Anterior cingulate cortex (tissue), 58 donors: ENCODE measurements at places on chromosomes 1 and 21.

DNA sequence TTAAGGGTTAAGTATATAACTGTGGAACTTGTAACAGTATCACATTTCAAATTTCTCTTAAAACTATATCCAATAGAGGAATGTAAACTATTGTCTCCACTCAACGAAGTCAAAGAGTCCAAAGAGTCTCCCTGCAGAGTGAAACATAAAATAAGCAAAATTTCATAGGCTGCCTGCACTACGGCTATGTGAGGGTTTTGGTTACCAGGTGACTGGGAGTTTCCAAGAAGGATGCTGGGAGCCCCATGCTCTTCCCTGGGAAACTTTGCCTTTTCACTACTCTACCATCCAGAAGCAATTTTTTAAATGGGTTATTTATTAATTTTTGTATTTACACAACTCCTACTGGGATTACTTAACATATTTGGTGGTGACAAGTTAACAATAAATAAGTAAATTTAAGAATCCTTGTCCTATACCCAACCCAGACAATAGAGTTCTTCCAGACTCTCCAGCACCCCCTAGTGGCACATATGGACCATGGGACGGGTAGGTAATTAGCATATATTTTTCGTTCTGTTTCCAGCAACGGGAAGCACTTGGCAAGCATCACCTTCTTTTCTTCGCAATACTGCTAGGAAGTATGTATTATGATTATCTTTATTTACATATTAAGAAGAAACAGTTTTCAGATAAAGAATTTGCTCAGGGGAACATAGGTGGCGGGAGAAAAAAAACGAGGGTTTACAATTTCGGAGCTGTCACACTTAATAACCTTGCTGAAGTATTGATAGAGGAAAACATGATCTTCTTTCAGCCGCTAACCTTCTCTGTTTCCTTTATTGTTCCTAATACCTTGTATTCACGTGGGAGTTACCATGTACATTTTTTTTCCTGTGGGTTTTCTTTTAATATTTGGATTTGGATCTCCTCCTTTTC, 3.5 kb downstream of the FMO2 start:
- DNase-seq: peak; percentile 1

DNA sequence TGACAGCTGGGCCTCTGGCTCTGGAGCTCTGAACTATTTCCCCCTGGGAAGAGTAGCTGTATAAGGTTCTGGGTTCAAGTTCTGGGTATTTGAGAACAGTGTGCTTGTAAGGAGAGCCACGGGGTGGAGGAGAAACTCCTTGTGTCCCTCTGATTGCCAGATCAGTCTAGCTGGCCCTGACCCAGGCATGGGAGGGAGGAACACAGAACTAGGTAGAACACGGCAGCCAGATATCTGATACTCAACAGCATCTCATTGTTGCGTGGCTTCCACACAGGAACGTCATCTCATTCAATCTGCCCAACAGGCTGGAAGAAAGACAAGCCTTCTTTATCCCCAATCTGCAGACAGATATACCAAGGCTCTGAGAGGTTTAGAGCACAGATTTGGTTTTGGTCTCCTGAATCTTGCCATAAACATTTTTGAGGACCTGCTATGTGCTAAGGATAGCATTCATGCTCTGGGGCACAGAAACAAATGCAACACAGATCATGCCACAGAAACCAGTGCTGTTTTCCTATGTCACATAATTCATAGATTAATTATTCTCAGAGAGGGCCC, 83.8 kb downstream of the PLXNA2 start:
- no peak for DNase-seq

- no peak for DNase-seq
These were observed 17.9 kb upstream of the PADI1 start for GRCh38 chr1:17187051-17187450.

DNA sequence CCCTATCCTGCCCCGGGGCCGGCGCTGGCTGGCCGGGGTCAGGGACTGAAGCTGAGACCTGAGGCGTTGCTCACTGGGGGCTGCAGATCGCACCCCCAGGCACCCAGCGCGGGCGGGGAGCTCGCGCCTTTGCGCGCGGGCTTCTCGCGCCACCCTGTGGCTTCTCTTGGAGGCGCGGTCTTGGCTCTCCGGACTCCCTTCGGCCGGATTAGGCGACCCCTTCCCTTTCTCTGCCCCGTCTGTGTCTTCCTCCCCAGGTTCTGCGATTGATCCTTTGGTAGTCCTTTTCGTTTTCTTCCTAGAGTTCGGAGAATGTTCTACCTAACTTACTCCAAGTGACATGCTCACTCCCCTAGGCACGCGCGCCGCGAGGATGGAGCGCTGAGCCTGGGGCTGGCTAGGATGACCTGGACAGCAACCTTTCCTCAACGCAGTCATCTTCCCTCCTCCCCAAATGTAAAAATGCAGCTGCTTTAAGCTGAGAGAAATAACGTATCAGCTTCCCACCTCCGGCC, 495 bp upstream of the NTRK1 start:
- peak; percentile 17 for DNase-seq

DNA sequence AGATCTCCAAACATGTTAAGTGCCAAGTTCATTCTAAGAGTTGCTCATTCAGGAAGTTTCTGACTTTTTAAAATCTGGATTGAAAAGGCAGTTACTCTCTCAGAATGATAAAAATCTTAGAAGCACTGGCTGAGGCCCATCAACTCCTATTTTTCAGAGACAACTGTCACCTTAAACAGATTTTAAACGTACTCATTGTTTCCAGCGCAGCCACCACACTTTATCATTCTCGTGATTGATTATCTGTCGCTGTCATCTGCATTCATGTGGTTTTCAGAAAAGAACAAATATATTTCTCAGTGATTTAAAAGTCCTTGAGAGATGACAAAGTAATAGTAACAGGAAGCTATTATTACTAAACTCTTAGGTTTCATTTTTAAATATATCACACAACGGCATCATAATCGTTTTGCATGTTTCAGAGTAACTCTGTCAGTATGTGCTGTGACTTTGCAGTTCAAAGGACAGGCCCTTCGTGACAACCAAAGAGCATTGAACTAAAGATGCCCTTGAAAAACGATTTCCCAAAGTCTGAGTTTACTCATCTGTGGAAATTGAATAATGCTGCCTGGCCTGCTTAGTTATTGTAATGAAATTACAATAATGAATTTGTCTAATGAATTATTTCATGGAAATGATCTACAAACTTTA, 14.9 kb upstream of the KCNK1 start:
- DNase-seq: no peak

- no peak for DNase-seq
These were observed 27.3 kb downstream of the RRP1 start for GRCh38 chr21:43816611-43817071.

DNA sequence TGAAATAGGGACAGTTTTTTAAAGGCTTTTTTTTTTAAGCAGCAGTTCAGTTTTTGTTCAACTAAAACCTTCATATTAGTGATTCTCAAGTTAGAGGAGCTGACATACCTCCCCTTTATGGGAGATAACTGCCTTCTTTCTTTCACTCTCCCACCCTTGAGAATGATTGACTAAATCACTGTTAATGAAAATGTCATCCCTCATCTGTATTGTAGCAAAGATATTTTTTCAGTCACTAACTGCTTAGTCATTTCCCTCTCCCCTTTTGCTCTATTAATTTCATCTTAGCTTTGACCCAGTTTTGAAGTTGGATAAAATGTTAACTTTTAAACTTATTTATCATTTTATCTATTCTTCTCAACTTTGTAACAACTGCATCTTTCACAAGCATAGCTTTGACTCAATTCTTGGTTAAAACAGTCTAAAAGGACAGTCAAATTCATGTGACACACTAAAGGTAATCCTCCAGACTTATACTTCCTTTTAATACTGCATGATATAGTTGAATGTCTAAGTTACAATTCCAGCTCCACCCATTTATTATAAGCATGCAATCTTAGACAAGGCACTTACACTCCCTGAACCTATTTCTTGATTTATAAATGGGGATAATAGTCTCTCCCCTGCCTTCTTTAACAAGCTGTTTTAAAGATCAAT, 17.1 kb downstream of the CAPZA1 start:
- no peak for DNase-seq

GRCh38 chr1:25204797-25205480, 27.4 kb downstream of the SYF2 start:
- no peak for DNase-seq

DNA sequence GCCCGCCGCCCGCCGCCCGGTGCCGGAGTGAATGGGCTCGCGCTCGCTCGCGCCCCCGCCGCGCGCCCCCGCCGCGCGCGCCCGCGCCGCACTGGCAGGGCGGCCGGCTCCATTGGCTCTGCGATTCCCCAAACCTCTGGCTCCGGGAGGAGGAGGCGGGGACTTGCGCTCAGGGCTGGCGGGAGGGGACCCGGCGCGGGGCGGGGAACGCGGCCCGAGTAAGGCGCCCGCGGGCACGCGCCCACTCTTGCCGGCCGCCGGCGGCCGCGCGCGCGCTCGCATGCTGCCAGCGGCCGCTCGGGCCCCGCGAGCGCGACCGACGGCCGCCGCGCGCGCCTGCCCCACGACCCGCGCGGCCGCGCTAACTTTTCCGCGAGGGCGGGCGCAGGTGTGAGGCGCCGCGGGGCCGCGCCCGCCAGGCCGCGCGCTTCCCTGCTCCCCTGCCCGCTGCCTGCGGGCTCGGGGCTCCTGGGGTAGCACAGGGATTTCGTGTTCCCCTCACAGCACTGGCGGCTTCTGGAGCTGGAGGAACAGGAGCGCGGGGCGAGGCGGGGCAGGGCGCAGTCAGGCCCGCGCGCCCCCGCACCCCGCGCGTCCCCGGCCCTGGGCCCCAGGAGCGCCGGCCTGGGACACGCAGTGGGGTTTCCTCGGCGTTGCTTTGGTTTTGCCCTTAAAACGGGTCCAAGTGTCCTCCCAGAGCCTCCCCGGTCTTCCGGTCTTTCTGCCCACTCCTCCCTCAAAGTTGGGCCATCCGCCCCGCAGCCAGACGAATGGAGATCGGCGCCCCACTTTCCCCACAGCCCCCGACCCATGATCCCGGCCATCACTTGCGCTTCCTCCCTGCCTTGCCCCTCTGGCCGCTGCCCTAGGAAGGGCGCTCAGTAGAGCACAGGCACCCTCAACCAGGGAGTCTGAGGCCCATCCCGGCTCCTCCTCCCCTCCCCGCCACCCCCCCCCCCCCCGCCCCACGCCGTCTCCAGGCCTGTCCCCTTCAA, 101.5 kb downstream of the CASZ1 start:
- DNase-seq: peak; percentile 21

GRCh38 chr1:212650228-212650627, 41.7 kb downstream of the ATF3 start:
- no peak for DNase-seq

- DNase-seq: no peak
These were observed 48.9 kb downstream of the SKI start for GRCh38 chr1:2276803-2277580.

GRCh38 chr1:85343213-85343611, 66.8 kb upstream of the BCL10 start:
- DNase-seq: no peak

DNA sequence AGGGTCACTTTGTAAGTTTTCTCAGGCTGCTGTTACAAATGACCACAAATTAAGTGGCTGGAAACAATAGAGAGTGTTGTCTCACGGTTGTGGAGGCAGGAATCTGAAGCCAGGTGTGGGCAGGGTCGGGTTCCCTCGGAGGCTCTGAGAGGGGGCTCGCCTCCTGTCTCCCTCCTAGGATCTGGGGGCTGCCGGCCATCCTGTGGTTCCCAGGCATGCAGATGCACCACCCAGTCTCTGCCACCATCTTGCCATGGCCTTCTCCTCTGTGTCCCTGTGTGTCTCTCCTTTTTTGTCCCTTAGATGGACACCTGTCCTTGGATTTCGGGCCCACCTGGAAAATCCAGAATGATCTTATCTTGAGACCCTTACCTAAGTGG, 4.8 kb downstream of the TP73 start:
- DNase-seq: no peak
